Bronchus fibroblast of lung (primary cell): ENCODE measurements at places on chromosomes 4 and X. TPM values are rescaled to one million over a fixed set of nuclear protein-coding genes. Genes with fewer than 3 reads are reported as not detected.

GPR50 gene
- not detected in 2 replicates for total RNA-seq

ENAM gene
- total RNA-seq: not detected in 2 replicates

ANXA5 gene
- 509 and 578 TPM in 2 replicates for total RNA-seq

CXCL11 gene
- total RNA-seq: not detected in 2 replicates

ZNF157 gene
- 0.17 TPM in 1 of 2 replicates, not detected in the other for total RNA-seq

ADRA2C gene
- total RNA-seq: 0.17 TPM in 1 of 2 replicates, not detected in the other

CCDC158 gene
- under 0.01 TPM in 1 of 2 replicates, not detected in the other for total RNA-seq

SPARCL1 gene
- total RNA-seq: under 0.01 TPM in 1 of 2 replicates, not detected in the other

SMARCA1 gene
- 23.5 and 27.2 TPM in 2 replicates for total RNA-seq

DGKK gene
- not detected in 2 replicates for total RNA-seq

RBM47 gene
- 0.30 and 0.50 TPM in 2 replicates for total RNA-seq

SATL1 gene
- not detected in 2 replicates for total RNA-seq

REPS2 gene
- total RNA-seq: 0.74 and 1.0 TPM in 2 replicates

DCAF4L1 gene
- total RNA-seq: under 0.01 TPM in 1 of 2 replicates, not detected in the other

H2BW2 gene
- total RNA-seq: not detected in 2 replicates

AWAT2 gene
- not detected in 2 replicates for total RNA-seq
